Right atrium auricular region (tissue), 2 donors: ENCODE measurements at places on chromosomes 6 and 20.

DNA sequence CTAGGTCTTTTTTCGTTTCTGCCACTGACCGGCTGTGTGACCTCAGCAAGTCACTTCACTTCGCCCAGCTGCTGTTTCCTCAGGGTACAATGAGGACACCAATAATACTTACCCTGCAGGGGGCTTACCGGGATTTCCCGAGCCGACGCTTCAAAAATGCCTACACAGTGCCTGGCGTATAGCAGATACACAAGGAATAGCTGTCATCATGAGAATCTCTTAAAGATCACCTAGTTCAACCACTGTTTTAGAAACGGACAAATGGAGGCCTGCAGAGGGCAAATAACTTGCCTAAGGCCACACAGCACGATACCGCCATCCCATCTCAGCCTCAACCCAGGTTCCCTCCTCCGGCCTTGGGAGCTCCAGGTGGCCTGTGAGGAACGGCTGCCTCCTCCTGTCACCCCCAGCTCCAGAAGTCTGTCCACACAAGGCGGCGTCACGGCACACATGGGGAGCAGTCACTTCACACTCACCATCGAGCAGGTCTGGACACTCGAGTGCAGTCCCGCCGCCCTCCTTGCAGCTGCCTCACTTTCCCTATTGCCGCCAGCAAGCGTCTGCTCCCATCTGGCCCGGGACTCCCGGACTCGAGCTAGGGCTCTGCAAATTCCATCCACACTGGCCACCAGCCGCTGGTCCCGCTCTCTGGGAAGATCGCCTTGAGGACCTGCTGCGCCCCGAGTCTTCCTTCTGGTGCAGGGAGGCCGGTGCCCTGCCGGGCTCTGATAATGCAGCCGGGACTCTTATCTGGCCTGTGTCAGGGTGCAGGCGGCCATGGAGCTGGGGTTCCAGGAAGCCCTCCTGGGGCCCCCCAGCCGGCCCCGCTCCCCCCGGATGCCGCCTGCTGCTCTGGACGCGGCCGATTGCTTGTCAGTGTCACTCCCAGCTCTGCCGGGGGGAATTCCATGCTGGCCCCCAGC is at the start of gene RIPOR3:
Gene RIPOR3 (minus strand): TSS at position 893 of the 923 bp plus-strand sequence. CDS start 414 bp downstream, at position 479.
- no peak for DNase-seq

GRCh38 chr20:46358346-46359058 is 47.9 kb downstream of the ELMO2 start:
- no peak for DNase-seq

DNA sequence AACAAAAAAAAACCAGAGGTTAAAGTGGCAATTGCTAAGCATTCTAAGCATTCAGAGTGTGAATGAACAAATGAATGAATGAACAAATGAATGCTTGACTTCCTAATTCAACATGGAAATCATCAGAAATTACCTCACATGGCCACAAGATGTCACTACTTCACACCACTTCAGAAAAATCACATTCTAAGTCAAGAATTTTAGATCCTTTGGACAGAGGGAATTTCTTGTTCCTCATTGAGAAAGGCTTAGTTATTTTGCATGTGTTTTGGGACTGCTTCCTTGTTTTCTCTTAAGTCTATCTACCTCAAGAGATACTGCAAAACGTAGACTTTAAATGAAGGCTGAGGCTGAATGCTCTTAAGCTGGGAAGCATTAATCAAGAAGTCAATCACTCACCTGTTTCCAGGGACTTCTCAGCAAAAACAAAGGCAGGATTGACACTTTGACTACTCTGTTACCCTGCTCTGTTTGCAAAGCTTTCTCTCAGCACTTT is 120.2 kb downstream of the MBOAT1 start:
- DNase-seq: no peak

DNA sequence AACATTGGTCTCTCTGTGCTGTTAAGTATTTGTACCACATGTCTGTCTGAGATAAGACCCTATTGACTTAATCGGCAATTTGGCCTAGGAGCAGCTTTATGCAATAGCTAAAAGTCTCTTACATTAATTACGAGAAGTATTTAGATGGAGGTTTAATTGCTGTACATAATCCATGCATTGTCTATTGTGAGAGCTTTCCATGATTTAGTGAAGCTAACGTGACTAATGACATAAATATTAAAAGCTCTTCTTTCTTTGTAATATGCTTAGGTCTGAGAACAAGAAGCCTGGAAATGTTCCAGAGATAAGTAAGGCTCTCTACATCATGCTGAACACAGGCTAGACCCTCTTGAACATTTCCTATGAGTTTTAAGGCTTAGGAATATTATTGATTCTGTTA is 32.7 kb upstream of the FAM83B start:
- DNase-seq: no peak

DNA sequence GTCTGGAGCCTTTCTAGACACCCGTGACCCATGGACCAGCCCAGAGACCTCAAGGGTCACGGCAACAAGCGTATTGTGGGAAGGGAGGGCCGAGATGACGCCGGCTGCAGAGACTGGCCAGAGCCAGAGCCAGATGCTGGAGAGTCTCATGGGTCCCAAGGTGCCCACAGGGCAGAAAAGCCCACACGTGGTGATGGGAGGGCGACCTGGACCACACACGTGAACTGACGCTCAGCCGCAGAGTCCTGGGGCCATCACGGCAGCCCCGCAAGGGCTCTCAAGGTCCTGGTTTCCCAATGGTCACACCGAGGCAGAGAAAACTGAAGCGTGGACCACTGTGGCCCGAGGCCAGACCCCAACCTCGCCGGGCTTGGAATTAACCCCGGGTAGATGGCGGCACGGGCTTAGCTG is 92.6 kb downstream of the YTHDF1 start:
- DNase-seq: no peak

DNA sequence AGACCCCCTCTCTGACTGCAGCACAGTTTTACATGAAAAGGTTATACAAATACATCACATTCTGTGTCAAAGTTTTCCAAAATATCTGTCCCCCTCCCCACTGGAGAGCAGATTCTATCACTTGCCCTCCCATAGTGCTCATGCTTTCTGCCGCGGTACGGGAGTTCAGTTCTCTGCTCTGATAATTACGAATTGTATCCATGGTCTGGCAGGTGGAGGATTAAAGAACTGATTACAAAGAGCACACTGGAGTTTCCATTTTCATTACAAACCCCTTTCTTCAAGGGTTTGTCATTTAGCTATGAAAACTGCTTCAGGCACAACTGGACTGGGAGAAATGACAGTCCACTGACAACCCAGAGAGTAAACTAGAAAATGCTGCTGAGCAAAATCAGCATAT is 166.0 kb downstream of the PDSS2 start:
- DNase-seq: no peak
